CD4-positive, alpha-beta T cell treated with Interferon gamma for 1 hour (primary cell): ENCODE measurements at places on chromosomes 3 and 15.

DNA sequence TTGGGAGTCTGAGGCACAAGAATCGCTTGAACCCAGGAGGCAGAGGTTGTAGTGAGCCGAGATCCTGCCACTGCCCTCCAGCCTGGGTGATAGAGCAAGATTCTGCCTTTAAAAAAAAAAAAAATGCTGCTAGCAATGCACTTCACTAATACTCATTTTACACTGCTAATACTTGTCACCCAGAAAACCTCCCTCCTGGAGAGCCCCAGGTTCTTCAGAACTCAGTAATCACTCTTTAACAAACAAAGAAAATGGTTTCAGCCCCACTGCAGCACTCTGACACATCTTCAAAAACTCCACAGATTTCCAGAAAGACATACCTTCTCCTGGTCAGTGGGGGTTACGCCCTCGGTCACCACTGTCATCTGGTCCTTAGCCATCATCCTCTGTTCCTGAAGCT lies 366.7 kb downstream of the SHQ1 start:
- DNase-seq = no peak

- no peak for DNase-seq
These were observed 133.3 kb upstream of the ADPGK start for GRCh38 chr15:72916897-72917296.

DNA sequence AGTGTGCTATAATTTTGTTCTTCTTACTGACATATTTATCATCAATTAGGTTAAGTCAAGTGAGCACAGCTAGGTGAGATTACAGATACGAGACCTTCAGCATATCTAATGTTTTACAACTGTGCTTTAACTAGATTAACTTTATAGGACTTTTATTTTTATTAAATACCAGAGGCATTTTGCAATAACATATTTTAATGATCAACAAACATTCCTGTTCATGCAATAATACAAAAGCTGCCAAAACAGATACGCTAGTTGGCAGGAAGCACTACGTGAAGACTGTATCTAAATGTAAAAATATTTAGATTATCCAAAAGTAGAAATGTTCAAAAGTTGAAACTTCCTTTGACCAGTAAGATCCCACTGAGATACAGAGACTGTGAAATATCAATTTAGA lies 139.1 kb downstream of the CBLB start:
- DNase-seq = no peak

DNA sequence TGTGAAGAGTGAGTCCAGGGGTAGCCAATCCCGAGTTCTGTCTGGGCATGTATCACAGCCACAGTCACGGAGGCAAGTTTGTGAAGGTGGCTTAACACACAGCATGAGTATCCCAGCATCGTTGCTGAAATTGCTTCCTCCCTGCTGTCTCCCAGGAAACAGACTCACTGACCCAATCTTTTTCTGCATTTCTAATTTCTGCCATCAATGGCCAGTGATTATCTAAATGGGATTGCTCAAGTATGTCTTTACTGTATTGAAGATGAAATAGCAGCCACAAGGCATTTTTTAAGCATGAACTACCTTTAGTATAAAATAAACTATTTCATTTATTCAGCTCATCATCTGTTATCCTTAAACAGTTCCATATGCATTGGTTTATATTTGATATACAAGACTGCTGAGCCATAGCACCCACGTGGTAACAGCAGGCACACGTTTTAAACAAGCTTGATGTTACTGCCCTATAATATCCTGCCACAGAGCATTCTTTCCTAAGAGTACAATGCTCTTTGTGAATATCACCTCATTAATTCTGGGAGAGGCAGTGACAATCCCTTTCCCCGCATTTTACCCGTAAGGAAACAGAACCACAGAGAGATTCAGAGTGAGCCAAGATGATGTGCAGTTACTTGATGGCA lies 276.6 kb upstream of the THBS1 start:
- no peak for DNase-seq

- no peak for DNase-seq
These were observed 4.4 kb downstream of the GXYLT2 start for GRCh38 chr3:72892081-72892775.

DNA sequence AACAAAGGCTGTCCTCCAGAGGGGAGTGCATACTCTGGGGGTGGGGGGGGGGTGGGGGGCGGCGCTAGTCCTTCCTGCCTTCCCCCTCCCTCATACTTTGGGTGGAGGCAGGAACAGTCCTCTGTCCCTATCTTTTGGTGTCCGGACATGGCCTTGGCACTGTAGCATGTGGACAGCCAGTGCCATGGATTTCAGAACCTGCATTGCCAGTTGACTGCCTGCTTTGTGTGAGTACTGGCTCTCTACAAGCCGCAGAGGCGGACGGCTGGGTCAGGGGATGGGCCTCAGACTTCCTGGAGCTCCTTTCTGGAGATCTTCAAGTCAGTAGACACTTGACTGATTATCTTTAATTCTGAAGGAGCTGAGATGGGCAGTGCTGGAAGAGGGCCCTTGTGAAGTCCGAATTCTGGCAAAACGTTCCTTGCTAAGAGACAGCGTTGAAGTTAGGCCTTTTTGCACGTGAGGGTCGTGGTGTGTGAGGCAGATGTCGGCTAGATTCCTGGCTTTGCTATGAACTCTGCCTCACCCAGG lies 2.5 kb downstream of the CLDN11 start:
- DNase-seq = no peak

DNA sequence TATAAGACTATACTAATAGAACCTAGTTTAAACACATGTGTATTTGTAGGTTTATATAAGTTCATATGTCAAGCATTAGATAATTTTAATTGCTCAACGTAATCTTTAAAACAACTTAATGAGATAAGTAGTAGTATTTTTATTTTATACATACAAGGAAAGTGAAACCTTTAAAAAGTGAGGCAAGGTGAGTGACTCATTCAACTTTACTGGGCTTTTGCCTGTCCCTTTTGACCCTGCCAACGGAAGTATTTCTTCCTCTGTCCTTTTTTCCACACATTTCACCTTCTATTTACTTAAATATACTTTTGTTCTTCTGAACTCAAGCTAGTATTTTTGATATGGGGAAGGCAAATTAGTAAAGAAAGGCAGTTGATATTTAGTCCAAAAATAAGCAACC lies 78.5 kb downstream of the KBTBD8 start:
- DNase-seq = no peak

- peak; percentile 82 for DNase-seq
These were observed 62.5 kb downstream of the MYO5A start for GRCh38 chr15:52466134-52466701.

- no peak for DNase-seq
These were observed 398.4 kb upstream of the AZI2 start for GRCh38 chr3:28746990-28747389.
